ENCODE measurements at places on chromosomes 1 and 21.

- no peak for DNase-seq
These were observed 57.8 kb downstream of the EDARADD start for GRCh38 chr1:236451796-236452373.

DNA sequence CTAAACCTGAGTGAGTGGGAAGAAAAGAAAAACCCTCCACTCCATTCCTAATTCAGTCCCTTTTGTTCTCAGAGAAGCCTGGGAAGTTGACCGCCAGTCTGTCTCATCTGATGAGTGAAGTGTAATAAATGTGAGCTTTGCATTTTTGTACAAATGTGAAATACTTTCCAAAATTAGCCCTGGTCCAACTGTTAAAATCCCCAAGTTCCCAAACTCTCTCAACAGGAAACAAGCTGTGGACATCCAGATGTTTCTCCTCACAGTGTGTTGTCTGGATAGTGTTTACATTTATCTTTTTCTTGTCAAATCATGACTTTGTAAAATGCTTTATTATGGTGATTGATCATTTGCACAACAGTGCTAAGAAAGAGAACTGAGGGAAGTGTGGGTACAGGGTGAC, 145.1 kb downstream of the TM2D1 start:
- no peak for DNase-seq

- DNase-seq = peak; percentile 31
These were observed 706 bp downstream of the CREB3L4 start for GRCh38 chr1:153968408-153968807.

DNA sequence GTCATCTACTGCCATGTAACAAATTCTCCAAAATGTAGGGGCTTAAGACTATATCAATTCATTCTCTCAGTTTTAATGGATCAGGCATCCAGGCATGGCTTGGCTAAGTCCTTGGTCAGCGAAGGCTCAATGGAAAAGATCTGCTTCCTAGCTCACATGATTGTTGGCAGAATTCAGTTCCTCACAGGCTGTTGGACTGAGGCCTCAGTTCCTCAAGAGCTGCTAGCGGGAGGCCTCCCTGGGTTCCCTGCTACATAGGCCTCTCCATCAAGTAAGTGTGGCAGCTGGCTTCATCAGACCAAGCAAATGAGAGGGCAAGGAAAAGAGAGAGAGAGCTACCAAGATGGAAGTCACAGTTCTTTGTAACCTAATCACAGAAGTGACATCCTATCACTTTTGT, 19.6 kb upstream of the EYA3 start:
- no peak for DNase-seq

DNA sequence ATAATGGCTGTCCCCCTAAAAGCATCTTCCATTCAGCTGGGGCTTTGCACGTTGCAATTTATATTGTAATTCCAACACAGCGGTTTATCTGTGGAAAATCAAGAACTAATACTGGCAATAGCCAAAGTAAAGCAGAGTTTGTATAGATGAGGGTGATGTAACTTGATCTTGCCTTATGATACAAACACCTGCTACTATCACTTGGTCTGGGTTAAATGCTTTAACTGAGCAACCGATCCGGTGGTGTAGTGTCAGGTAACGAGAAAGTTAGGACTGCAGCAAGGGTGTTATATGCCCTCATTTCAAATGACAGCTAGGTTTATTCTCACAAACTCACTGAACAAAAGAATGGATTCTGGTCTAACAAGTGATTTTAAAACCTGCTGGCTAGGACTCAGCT, 47.3 kb upstream of the PLPPR4 start:
- no peak for DNase-seq

DNA sequence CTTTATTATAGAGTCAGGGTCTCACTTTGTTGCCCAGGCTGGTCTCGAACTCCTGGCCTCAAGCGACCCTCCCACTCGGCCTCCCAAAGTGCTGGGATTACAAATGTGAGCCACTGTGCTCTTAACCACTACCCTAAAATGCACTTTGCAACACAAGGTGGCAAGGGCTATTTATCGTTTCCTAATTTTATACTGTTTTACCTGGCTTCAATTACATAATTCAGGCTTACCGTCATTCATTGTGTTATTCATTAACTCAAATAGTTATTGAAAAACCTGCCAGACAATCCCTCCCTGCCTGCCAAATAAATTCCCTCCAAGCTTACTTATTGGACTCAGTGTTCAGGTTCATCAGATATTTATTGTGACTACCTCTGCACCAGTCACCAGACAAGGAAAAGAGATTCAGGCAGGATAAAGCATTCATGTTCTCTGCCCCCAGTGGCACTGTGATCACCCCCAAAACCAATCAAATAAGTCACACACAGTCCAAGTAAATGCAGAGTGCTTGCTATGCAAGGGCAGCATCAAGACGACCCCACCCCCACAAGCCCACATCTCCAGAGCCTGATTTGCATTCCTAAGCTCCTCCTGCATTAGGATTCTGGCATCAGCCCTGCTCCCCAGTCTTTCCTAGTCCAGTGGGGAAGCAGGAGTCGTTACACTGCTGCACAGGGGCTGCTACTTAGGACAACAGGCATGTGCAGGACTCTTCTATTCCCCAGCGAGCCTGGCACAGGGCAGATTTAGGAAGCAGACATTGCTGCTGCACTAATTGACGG, 8.1 kb downstream of the PAQR7 start:
- no peak for DNase-seq

DNA sequence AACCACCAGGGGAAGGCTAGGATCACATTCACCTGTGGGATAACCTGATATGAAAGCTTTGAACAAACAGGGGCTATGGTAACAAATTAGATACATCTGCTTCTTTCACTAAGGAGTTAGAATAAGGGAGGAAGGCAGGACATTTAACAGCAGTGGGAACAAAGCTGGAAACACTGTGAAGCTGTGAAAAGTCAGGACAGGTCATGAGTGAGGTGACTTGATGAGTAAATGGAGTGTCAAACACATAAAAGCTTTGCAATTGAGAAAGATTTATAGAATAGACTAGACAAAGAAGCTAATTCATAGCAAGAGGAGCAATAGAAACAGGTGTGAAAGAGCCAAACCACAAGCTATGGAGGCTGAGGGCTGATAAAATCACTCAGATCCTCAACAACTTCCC, 110.0 kb downstream of the ASTN1 start:
- no peak for DNase-seq

GRCh38 chr1:234512451-234512861, 33.5 kb upstream of the TARBP1 start:
- DNase-seq = no peak

DNA sequence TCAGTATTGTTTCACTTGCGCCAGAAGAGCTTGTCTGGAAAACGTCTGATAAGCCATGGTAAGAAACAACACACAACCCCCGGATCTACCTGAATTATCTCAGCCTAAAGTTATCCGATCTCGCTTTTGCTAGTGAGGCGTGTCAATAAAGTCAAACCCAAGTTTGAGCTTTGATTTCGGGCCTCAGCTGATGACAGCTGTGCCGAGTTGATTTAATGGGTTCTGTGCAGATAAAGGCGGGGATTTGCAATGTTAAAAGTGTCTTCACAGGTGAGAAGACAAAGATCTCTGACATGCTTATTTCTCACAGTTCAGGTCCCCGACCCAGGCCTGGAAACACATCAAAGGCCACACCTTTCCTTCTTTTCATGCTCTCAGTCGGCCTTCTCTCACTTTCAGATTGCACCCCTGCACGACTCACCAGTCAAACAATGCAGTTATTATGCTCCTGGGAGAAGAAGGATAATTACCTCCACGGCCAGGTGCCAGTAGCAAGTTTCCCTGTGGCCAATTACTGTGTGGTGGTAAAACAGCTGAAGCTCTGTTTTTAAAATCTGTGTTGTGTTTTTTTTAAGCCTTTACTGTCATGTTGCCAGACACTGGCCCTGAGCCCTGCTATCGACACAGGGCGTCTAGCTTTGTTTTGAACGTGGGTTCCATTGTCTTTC, 245.3 kb upstream of the RUNX1 start:
- peak; percentile 96 for DNase-seq

DNA sequence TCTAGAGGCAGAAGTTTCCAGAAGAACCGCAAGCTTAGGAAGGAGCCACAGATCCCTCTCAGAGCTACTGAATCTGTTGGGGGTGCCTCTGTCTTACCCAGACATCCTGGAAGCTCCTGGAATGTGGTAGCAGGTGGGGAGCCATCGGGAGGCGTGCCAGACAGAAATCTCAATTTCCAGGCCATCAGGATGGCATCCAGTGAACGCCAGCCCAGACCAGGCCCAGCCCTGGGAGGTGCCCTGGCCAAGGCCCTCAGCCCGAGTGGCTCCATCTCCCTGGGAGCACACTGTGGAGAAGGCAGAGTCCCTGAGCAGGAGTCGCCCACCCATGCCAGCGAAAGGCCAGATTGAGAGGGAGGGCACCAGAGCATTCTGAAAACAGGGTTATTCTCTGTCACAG, 2.5 kb downstream of the ABCA4 start:
- DNase-seq = no peak

DNA sequence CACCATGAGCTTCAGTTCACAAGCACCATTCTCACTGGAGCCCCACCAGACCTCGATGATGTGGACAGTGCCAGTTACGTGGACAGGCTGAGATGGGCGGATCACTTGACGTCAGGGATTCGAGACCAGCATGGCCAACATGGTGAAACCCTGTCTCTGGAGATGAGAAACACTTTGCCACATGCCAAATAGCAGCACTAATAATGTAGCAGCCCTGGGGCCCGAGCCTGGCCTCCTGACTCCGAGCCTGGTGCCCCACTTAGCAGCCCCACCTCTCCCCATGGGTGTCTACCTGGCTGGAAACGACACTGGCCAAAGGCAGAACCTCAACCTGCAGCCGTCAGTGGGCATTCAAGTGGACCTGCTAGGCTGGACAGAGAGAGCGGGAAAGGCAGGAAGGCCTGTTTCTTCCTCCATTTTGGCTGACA, 129.1 kb downstream of the TOMM20 start:
- DNase-seq = no peak

DNA sequence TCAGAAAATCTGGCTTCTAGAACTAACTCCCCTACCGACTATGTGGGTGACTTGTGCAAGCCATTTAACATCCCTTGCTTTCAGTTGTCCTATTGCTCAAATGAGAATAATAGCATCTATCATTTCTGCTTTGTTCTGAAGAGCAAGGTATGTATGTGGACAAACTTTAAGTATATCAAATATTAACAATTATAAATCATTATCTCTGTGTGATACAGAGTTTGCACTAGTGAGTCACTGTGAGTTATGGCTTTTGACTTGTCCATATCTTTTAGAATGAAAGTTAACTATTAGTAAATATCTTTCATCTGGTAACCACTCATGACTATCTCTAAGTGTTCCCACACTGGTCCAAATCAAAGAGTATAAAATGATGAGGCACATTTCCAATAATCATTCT, 812.9 kb upstream of the ADGRL2 start:
- DNase-seq = no peak

- no peak for DNase-seq
These were observed 9.6 kb downstream of the BCAR3 start for GRCh38 chr1:93672069-93672468.

DNA sequence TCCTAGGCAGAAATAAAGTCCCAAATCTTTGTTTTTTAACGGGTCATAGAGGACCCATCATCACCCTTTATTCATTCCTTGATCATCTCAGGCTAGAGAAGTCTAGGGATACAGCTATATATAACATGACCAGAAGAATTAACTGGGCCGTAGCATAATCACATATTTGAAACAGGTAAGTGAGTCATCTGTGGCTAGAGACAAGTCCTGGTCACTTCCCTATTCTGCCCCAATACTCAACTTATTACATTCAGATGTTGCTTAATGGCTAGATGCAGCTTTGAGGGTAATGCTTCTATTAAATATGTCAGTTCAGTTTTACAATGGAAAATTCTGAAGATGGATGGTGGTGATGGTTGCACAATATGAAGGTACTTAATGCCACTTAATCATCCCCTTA, 47.0 kb downstream of the EXO1 start:
- DNase-seq = no peak

DNA sequence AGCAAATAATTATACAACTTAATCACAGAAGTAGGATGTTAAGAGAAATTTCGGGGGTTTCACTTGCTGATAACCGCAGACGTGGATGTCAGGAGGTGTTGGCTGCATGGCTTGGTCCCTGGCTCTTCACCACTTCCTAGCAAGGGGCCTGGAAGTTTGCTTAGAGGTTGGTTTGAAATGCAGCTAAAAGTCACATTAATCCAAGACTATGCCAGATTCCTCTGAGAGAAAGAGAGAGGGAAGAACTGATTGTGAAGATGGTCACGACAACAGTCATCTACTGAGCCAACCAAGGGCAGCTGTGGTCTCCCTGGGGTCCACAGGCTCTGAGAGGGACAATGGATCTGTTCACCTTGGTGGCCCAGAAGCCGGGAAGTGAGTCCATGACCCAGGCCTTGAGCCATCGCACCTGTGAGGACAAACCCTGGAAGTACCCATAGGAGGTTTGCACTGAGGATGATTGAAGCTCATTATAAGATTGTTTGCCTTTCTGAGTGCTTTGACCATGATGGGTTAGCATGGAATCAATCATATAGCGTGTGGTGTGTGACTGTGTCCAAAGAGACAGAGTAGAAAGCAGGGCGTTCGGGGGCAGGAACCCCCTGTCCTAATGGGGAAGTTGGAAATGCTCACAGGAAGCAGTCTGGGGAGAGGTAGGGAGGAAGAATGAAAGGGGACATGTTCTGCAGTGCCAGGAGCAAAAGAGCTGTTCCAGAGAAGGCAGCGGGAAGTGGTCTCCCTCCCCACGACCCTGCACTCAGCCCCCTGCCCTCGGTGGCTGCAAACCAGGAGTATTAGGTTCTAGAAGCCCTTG, 47.1 kb downstream of the UMODL1 start:
- no peak for DNase-seq

- DNase-seq = no peak
These were observed 14.9 kb upstream of the PAQR7 start for GRCh38 chr1:25890239-25891034.

DNA sequence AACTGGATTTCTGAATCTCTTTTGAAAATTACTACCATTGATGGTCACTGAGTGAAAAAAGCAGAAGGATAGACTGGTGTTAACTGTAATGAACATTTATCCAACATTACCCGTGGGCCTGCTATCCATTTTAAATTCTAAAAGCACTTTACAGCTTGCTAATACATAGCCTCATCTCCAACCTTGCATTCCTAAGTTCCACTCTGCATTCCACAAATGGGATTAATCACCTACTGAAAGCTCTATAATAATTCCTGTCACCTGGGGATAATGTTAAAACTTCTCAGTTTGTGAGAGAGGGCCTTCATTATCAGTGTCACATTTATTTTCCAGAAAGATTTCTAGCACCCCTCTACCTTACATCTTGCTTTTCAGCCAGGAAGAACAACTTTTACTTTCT, 38.2 kb downstream of the PTPRC start:
- no peak for DNase-seq

DNA sequence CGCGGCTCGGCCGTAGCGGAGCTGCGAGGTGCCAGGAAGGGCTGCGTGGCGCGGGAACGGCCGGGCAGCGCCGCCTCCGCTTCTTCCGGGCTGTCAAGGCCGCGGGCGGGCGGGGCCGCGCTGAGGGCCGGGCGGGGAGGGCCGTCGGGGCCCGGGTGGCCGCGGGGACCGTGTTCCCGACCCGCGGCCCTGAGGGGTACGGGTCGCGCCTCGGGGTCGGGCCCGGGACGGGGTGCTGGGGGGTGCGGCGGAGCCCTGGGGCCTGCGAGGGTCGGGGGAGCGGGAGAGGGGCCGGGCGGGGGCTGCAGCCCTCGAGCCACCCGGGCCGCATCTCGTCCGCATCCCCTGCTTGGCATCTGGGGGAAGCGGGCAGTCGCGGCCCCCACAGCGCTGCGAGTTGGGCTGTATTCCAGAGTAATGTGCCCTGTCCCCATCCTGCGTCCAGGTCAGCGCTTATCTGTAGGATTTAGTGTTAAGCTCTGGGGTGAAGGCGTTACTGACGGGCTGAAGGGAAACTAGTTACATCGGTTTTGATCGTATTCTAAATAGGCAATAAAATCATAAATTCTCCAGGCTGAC, 379 bp downstream of the RER1 start:
- DNase-seq = no peak
